ENCODE measurements at places on chromosomes 11 and 22.

DNA sequence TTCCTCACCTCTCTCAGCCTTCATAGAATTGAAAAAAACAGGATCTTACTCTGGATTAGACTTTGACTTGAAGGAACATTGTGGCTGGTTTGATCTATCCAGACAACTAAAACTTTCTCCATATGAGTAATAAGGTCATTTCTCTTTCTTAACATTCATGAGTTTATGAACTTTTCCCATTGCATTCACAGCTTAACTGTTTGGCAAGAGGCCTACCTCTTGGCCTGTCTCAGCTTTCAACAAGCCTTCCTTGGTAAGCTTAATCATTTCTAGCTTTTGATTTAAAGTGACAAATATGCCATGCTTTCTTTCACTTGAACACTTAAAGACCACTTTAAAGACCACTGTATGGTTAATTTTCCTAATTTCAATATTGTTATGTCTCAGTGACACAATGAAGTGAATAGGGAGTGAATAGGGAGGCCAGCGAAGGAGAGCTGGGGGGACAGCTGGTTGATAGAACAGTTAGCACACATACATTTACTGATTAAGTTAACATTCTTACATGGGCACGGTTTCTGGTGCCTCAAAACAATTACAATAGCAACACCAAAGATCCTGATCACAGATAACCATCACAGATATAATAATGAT lies 17.0 kb downstream of the IMMP1L start:
- no peak for DNase-seq

DNA sequence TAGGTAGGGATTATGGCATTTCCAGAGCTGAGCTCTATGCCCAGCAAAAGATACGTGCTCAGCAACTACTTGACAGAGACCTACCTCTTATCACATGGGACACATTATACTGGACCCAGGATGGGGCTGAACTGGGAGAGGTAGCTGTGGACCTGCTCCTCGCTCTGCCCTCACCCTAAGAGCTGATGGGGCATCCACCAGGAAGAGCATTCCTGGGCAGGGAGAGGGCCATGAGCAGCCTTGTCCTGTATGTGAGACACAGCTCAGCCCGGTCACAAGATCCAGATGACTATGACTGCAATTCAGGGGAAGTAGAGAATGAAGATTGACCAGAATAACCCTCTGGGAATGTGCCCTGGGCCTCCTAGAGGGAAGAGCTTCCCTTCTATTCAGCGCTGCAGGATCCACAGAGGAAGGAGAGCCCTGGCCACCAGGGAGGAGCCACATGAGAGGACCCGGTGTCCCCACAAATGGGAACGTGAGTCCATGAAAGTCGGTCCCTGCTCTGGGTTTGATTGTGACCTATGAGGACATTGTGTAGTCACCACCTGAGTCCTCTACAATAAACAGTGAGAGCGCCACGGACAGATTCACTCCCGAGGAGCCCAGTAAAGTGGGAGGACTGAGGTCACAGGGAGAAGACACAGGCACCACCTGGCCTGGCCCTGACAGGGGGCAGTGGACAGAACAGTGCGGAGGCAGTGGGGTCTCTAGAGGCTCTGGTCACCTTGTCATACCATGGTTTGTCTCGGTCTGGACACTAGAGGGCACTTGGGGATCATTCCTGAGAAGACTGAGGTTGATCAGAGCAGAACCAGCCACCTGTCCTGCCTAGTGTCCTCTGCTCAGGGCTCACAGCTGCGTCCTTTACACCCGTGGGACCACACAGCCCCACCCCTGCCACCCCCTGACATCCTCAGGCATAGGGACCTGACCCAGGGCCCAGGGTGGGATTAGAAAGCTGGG lies 99.5 kb downstream of the ZNF280B start:
- peak; percentile 26 for DNase-seq

- no peak for DNase-seq
Observed at GRCh38 chr22:25183949-25184619, 15.6 kb upstream of the CRYBB3 start.

GRCh38 chr11:93507517-93507916 lies 35.7 kb downstream of the SMCO4 start:
- DNase-seq, result no peak

DNA sequence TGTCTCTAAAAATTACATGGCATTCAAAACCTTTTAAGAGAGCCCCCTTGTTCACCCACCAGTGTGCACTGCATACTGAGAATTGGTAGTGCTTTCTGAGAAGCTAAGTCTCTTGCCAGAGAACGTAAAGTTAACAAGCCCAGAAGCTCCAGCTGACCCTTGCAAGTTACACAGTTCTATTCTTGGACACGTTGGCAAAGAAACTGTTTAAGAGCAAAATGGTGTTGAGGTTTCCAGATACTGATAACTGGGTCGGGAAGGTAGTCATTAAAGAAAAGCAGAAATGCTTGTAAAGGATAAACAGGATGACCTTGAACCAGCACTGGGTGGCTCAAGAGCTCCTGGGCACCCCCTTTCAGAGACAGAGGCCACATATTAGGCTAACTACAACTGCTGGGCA lies 284.8 kb downstream of the CADM1 start:
- no peak for DNase-seq

DNA sequence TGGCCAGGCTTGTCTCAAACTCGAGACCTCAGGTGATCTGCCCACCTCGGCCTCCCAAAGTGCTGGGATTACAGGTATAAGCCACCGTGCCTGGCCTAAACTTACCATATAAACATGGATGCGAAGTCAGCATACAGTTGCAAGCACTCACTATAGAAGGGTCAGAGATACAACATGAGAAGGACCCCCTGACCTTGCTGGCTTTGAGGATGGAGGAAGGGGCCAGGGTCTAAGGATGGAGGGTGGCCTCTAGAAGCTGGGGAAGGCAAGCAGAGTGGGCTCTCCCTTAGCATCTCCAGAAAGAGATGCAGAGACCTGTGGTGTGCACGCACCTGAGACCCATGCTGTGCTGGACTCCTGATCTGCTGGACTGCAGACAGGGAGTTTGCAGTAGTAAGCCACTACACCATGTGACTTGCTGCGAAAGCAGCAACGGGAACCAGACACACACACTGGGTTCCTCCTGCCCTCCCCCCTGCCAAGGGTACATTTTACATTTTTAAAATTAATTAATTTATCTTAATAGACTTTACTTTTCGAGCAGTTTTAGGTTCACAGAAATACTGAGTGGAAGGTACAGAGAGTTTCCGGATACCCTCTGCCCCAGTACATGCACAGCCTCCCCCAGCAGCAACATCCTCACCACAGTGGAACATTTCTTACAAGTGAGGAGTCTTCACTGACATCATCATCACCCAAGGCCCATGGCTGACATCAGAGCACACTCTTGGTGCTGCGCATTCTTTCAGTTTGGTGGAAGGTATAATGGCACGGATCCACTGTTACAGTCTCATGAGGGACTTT lies 170.1 kb upstream of the B3GAT1 start:
- DNase-seq, result no peak

GRCh38 chr22:23055449-23056179 lies 14.7 kb upstream of the GNAZ start:
- no peak for DNase-seq
